Stimulated activated CD8-positive, alpha-beta memory T cell treated with anti-CD3 and anti-CD28 coated beads, Interleukin-7, amount 100 ng/mL, for 4 hours (primary cell): ENCODE measurements at places on chromosomes 5 and 9.

- DNase-seq: no peak
Measured at GRCh38 chr5:71681296-71681695, 37.8 kb upstream of the CARTPT start.

DNA sequence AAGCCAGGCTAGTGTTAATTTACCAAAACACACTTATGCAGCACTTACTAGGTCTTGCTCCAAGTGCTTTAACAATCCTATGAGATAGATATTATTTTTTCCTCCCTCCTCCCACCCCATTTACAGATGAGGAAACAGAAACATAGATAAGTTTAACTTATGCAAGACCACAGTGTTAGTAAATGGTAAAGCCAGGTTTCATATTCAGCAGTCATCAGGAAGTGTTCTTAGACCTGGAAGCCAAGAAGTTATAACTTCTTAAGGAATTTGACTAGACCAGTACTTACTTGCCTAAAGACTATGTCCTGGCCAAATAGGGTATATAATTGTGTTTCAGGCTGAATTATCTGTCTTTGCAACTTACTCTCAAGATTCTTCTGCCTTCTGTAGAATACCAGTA, 15.9 kb downstream of the ABHD17B start:
- DNase-seq: no peak

DNA sequence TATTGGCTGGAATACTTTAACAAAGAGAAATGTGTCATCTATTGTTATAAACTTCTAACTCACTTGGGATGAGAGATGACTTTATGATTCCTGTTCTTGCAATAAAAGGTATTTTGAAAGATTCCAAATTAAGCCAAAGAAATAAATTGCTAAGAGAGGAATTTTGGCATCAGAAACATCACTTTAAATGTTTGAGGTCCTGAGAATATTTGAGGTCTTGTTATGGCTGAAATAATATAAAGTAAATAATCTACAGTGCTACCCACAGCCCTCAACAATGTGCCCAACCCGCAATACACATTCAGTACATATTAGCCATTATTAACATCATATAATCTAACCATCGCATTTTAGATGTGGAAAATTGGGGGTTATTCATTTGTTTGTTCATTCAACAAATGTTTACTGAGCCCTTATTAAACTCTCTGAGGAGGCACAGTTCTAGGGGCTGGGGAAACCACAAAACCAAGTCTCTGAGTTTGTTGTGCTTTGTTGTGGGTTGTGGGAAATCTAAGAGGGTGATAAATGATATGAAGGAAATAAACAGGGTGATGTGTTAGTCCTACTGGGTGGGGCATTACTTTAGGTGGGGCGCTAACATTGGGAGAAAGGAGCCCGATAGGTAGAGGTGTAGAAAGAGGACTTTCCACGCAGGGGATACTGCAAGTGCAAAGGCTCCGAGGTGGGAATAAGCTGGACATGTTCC, 135.2 kb upstream of the CLINT1 start:
- peak; percentile 8 for DNase-seq

DNA sequence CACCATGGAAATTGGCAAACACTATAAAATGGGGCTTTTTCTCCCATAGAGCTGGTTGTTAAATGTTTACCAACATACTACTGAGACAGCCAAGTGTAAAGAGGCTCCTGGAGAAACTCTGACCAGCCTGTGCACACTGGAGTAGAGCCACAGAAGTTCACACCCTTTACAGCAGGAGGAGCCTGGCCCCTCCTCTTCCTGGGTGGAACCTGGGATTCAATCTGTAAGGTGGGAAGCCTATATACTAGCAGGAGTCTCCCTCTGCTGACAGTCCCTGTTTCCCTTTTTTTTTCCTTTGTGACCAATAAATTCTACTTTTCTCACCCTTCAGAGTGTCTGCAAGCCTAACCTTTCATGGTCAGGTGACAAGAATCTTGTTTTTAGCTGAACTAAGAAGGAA, 10.4 kb upstream of the SLC30A5 start:
- no peak for DNase-seq

DNA sequence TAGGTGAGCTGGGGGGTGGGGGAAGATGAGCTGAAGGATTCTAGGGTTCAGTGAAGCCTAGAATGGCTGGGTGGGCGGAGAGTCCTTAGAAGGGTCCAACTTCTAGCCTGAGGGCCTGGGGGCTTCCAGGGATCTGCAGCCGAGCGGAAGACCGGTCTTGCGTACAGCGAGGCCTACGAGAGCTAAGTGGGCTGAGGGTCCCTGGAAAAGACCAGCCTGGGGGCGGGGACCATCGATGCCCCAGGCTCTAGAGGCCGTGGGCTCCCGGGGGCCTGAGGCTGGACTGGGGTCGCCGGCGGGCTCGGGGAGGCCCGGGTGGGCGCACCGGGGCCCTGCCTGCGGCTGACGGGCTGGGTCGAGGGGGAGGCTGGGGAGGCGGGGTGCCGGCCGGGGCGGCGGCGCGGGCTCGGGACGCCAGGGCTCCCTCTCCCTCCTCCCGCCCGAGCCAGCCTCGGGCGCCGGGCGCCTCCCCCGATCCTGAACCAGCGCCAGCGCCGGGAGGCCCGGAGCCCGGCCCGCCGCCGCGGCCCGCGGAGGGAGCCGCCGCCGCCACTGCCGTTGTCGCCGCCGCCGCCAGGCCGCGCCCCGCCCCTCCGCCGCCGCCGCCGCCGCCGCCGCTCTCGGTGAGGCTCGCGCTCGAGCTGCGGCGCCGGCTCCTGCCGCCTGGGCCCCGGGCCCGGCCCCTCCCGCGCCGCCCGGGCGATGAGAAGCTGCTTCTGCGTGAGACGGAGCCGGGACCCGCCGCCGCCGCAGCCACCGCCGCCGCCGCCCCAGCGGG, at the start of gene MVB12B:
TSS of gene MVB12B (plus strand) at position 602 of the 778 bp plus-strand sequence. CDS start at position 703, 101 bp downstream.
- DNase-seq: peak; percentile 42

- no peak for DNase-seq
Measured at GRCh38 chr5:111478266-111478665, 34.1 kb downstream of the STARD4 start.

DNA sequence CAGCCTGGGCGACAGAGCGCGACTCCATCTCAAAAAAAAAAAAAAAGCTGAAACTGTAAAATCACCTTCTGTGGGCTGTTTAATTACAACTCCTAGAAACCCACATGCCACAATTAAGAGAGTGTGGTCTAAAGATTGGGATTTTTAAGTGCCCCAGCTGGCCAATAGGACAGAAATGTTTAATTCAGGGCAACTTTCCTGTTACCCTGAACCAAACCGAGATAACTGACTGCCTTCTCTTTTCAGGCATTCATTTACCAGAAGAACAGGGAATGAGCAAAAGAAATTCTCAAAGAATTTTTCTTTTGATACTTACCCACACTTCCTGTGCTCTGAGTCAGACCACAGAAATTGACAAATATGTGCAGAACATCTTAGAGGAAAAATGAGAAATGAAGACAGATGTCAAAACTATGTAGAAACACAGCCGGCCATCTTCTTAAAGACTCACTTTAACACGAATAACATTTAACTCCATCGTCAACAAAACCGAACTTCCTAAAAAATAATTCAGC, 221.3 kb upstream of the DAPK1 start:
- DNase-seq: no peak

DNA sequence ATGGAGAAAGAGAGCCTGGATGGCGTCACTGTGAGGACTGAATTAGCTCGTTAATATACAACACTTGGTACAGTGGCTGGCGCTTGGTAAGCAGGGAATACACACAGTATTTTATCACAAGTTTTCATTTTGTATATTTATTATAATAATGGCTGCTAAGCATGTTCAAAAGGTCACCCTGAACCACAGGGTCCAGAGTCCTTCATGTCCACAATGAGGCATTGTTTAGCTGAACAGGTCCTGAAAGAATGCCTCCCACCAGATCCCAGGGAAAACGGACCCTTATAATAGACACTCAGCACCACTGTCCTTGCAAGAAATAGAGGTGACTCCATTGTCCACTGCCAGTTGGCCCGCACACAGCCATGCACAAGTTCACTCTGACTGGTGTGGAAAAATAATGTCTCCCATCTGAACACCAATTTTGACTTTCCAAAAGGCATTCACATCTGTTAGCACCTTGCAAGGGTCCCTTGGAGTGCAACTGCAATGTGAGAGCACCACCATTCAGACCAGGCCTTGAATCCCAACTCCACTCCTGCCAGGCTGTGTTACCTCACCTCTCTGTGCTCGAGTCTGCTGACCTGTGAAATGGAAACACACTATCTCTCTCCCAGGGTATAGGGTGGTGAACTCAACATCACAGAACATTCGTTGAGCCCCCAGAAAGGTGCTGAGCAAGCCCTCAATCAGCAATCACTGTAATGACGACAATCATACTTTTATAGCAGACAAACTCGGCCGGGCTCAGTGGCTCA, 3.9 kb downstream of the VDAC1 start:
- DNase-seq: no peak
